ENCODE measurements at places on chromosomes 5 and 9. TPM values are rescaled to one million over a fixed set of nuclear protein-coding genes. Genes with fewer than 3 reads are reported as not detected.

MYO10 gene
- 67.6 TPM for total RNA-seq

PJA2 gene
- 34.2 TPM for total RNA-seq

TAF11L3 gene
- total RNA-seq = not detected

KYAT1 gene
- total RNA-seq = 6.9 TPM

EGFL7 gene
- 30.2 TPM for total RNA-seq

FIBCD1 gene
- not detected for total RNA-seq

IL5 gene
- not detected for total RNA-seq

SUSD3 gene
- 2.2 TPM for total RNA-seq

BARHL1 gene
- not detected for total RNA-seq

ANKRD20A1 gene
- total RNA-seq = not detected

FAXDC2 gene
- 0.95 TPM for total RNA-seq

LCN6 gene
- not detected for total RNA-seq

CCDC192 gene
- not detected for total RNA-seq

RASGEF1C gene
- total RNA-seq = not detected

SAXO1 gene
- total RNA-seq = 0.20 TPM

CDO1 gene
- not detected for total RNA-seq

FABP6 gene
- total RNA-seq = not detected

ANKRD34B gene
- not detected for total RNA-seq

ARSI gene
- 0.65 TPM for total RNA-seq

DRD1 gene
- total RNA-seq = not detected

PCDHGB2 gene
- 1.00 TPM for total RNA-seq

Data from Caco-2 (cell line).